Renal pelvis (tissue), 12 donors: ENCODE measurements at places on chromosomes 11 and 22. TPM values are rescaled to one million over a fixed set of nuclear protein-coding genes. Genes with fewer than 3 reads are reported as not detected.

DNA sequence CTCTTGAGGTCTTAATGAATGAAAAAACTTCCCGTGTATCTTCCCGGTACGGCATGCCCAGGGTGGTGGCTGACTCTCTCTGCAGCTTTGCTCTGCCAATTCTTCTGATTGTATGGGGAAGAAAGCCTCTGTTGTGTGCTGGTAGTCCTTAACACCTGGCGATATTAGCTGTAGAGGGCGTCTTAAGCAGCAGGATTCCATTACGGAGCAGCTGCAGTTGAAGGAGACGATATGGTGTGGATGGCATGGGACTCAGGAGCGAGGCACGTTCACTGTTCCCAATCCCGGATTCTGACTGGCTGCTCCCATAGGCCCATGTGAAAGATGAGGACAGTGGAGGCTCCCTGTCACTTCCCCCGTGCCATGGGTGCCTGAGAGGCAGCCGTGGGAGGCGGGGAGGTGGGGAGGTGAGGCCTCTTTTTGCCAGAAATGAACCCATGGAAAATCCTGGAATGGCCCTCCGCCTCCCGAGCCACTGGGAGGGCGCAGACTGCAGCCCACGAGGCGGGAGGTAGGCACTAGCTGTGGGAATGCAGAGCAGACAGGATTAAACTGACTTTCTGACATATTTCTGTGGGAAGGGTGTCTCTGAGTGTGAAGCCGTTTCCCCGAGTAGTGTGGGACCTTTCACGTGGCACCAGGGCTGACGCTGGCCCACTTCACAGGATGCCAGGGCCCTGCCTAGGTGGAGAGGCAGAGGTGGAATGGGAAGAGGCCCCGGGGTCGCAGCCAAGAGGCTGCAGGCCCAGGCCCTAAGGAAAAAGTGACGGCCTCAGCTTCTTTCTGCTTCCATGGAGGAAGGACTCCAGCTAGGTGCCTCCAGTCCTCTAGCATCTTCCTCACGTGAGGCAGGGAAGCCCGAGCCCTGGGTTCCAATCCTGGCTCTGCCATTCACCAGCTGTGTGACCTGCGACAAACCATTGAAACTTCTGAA, 121.4 kb upstream of the CD82 start:
- no peak for DNase-seq

- no peak for DNase-seq
These were observed 155.5 kb upstream of the PITPNB start for GRCh38 chr22:28074526-28074925.

DNA sequence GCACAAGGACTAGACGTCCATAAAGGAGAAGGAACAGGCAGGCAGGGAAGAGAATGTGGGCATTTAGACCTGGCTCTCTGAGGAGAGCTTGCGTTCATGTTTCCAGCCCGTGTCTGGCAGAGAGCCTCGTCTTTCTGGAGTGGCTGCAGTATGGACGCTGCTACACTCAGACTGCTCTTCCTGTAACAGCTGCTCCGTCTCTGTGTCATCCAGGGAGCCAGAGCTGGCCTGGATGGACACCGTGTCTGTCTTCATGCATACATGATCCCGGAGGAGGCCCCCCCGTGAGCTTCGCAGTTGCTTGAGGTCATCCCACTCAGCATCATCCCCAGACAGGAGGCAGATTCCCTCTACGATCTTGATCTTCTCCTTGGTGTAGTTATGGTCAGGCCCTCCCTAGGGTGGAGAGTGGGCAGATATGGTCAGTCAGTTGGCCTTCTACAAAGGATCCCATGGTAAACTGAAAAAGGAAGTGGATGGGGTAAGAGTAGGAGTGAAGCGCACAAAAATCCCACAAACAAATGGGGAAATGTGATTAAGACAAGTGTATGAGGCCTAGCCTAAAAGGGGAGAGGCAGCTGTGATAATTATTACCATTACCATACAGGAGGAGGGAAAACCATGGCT, 13.0 kb upstream of the CKAP5 start:
- DNase-seq, result no peak

- DNase-seq, result no peak
These were observed 834.6 kb downstream of the TBC1D22A start for GRCh38 chr22:47597041-47597440.

GRCh38 chr11:40445391-40445790, 1014.1 kb downstream of the LRRC4C start:
- DNase-seq, result no peak

- no peak for DNase-seq
These were observed 61.1 kb downstream of the ARHGAP42 start for GRCh38 chr11:100748153-100748552.

The LSP1 gene
- polyA plus RNA-seq, result 7.2 TPM

The SLC25A18 gene
- polyA plus RNA-seq, result 0.89 TPM

The OR4D9 gene
- polyA plus RNA-seq, result 0.04 TPM

The ANAPC15 gene
- 49.3 TPM for polyA plus RNA-seq
